ENCODE measurements at places on chromosomes 7 and 10.

DNA sequence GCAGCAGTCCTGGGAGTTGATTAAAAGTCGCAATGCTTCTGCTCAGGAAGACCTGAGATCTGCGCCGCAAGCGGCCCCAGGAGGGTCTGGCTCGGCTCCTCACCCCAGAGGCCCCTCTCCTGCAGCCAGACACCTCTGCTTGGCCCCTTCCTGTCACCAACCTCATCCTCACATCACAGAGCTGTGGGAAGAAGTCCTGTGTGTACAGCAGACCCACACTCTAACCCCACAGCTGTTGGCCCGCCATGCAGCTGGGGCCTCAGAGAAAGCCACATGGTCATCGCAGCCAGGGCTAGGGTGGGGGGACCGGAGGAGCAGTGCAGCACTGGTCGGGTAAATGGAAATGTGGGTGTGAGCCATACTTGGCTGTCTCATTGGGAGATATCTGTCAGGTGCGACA lies 97.7 kb downstream of the RGS10 start:
- no peak for DNase-seq

DNA sequence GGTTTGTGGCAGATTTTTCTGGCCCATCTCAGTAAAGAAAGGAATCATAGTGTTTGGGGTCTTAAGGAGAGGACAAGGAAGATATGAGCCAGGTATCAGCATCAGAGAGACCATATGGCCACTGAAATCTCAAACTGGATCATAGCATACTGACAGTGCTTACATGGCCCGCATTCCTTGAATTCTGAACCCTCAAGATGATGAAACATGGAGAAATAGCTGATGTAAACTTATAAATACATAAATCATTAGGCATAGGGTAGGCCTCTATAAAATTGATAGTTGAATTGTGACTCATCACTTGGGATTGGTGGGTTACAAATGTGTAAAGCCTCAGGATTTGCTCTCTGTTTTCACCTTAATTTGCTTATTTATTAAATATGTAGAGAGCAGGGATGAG lies 688.5 kb downstream of the CNTNAP2 start:
- no peak for DNase-seq

DNA sequence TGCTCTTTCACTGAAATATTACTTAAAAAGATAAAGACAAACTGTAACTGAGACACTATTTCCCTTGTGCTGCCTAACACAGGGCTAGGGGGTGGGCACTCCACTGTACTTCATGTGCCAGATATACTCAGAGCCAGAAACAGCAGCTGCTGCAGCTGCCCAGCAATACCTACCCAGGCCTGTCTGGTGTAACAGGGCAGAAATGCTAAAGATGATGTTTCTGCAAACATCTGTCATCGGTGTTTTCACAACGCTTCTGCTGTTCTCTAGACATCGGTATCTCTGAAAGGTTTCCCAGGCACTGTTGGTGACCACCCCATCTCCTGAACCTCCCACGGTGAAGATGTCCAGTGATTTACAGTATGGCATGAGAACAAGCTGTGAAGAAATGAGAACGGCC lies 42.7 kb downstream of the LAMB1 start:
- DNase-seq, result no peak

DNA sequence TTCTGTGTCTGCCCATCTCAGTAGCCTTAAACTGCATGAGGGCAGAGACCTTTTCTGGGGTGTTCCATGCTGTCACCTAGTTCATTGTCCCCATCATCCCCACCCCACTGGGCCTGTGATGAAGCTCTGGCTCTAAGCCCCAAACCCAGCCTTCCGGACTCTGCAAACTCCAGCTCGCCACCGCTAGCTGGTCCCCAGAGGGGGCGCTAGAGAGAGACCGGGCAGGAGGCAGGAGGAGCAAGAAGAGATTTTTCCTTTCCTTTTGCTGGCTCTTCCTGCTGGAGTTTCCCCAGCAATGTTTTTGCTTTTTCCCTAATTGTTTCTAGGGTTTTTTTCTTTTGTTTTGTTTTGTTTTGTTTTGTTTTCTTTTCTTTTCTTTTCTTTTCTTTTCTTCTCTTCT lies 234.4 kb downstream of the TEX36 start:
- DNase-seq, result peak; percentile 41

- DNase-seq, result no peak
Observed at GRCh38 chr7:136502162-136502561, 366.3 kb upstream of the CHRM2 start.

- DNase-seq, result no peak
Observed at GRCh38 chr7:63521-64021, 128.8 kb upstream of the FAM20C start.

GRCh38 chr7:36013246-36014014 lies 139.6 kb upstream of the EEPD1 start:
- DNase-seq, result no peak

GRCh38 chr7:2182461-2182860 lies 50.3 kb downstream of the MAD1L1 start:
- no peak for DNase-seq

DNA sequence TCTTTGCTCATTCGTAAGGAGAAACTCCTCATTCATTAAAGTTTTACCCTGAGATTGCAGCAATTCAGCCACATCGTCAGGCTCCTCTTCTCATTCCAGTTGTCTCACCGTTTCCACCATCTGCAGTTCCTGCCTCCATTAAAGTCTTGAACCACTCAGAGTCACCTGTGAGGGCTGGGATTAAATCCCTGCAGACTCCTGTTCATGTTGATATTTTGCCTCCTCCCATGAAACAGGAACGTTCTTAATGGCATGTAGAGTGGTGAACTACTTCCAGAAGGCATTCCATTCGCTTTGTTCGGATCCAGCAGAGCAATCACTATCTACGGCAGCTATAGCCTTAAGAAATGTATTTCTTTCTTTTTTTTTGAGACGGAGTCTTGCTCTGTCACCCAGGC lies 96.5 kb upstream of the FAM20C start:
- DNase-seq, result no peak

DNA sequence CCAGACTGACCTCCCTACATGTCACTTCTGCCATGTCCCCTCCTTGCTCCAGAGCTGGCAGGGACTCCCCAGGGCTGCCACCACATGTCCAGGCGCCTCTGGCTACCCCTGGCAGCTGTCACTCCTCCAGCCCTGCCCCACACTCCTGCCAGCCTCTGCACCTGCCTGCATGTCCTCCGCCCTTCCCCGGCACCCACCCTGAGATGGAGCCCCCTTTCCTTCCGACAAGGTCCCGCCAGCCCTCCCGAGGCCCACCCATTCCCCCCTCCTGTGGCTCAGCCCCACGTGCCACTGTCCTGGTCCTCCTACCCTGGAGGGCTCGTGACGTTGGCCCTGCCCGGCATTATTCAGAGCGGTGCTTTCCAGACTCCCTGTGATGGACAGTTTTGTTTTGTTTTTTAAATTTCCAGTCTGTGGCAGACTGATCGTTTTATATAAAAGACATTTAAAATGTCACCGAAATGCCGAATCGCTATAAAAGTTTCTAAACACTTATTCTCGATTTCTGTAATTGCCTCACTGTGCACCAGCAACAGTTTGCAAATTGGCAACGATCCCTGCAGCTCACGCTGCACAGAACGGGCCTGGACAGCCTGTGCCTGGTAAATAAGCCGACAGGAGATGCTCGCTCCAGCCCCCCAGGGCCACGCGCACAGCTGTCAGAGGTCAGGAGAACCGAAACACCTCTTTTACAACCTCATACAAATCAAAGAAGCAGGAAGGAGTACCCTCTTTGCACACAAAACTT lies 111.1 kb upstream of the SH2B2 start:
- no peak for DNase-seq

DNA sequence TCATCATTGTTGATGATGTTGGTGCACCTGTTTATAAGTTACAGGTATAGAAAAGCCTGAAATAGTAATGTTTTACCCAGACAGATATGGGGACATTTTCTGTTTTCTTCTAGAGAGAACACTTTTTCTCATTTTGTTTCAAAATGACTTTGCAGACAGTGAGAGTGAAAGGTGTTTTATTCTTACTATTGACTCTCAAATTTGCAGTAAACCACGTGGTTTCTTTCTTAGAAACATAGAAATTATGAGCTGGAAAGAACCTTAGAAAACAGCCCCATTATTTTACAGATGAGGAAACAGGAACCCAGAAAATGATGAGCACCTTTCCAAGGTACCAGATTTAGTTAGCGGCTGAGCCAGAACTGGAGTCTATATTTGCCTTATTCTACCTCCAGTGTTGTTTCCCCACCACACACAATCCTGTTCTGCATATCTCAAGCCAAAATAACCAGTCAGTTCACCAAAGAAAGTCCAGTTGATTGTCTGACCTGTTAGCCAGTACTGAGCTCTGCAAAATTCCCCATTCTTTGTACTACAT lies 138.9 kb upstream of the AHR start:
- DNase-seq, result no peak

GRCh38 chr7:16755397-16755796 lies 1.8 kb downstream of the TSPAN13 start:
- no peak for DNase-seq

- no peak for DNase-seq
Observed at GRCh38 chr10:89343089-89343767, 15.4 kb downstream of the IFIT3 start.

DNA sequence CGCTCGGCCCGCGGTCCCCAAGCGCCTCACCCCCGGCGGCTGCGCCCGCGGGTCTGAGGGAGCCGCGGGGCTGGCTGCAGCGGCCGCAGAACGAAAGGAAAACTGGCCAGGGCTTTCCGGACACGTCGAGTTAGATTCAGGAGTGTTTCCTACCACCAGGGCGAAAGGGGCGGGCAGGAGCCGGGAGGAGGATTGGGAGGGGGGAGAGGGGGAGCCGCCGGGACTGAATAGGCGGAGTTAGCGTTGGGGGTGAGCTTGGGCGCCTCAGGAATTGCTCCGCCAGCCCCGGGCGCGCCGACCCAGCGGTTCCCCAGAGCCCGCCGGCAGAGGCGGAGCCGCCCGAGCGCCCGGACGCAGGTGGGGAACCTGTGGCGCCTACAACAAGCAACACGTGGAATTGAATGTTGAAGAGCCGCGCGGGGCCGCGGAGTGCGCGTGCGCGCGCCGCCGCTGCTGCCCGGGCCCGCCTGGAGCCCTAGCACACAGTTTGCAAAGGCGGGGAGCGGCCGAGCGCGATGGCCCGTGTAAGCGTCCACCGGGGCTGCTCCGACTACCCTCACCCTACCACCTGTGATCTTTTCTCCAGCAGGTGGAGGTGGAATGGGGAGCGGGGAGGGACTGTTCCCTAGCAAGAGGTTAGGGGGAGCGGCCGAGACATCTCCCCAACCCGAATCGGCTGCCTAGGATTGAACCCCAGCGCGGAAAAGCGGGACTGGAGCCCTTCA lies at the start of gene CADPS2:
Gene CADPS2, minus strand, starts transcription at position 104 of the 725 bp plus-strand sequence. CDS start 123 bp downstream, outside the sequence.
- DNase-seq, result peak; percentile 37

- DNase-seq, result no peak
Observed at GRCh38 chr7:30093420-30093952, 41.3 kb upstream of the MTURN start.

DNA sequence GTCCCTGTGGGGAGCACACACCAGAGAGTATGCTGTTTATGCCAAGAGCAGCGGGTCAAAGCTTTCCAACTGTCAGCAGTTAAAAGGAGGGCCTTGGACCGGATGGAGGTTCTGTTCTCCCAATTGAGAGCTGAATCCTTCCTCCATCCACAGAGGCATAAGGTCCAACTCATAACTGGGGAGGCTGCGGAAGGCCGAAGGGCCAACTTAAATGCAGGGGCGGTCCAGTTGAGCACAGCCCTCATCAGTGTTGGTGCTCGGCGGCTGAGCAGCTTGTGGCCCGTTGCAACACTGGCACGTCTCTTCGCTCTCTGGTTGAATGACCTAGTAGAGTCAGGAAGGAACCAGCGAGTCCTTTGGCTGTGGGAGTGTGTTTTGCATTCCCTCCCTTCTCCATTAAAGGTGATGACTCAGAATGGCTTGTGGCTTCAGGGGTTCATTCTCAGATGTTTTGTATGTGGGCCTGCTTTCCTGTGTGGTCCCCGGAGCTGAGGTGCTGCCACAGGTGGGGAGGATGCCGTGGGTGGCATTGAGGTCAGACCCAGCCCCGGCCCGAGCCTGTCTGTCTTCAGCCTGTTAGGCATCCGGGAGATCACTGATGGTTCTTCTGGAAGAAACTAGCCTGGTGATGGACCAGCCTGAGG lies 44.8 kb upstream of the DMBT1 start:
- no peak for DNase-seq

GRCh38 chr10:132938472-132939339 lies 3.7 kb downstream of the CFAP46 start:
- no peak for DNase-seq

DNA sequence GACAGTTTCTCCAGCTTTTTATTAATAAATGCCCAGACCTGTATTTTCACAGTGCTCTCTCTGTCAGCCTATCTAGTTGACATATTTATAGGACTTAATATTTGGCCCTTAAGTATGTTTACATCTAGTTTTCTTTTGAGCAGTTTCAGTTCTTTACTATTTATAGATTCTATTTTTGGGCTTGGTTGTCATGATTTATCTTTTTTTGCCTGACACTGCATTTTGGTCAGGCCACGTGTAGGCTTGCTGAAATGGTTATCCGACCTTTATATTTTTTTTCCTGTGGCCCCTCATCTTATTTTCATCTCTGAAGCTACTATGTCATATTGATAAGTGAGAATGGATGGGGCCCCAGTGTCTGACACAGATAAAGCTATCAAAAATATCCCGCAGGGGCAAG lies 515.4 kb upstream of the FZD8 start:
- DNase-seq, result no peak

DNA sequence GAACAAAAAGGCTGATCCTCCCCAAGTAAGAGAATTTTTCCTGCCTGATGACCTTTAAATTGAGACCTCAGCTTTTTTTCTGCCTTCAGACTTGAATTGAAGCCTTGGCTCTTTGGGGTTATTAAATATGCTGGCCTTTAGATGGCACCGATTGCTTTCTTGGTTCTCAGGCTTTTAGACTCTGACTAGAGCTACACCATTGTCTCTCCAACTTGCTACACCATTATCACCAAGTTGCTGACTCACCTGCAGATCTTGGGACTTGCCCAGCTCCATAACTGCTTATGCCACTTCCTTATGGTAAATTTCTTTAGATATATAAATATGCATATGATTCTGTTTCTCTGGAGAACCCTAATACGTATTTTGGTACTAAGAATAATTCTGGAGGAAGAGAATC lies 3.1 kb upstream of the ABCA13 start:
- DNase-seq, result no peak

DNA sequence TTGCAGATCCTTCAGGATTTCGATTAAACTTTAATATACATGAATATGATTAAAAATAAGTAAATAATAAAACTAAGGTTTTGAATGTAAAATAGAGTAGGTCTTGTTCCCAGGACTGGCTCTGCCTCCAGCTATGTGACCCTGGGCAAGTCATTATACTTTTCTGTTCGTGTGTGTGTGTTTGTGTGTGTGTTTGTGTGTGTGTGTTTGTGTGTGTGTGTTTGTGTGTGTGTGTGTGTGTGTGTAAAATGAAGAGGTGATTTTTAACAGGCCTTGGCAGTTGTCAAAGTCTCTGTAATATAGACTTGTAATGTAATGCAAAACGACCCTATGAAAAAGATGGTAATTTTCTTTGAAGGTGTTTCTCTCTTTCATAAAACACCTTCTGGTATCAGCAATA lies 79.2 kb downstream of the HGF start:
- DNase-seq, result no peak

DNA sequence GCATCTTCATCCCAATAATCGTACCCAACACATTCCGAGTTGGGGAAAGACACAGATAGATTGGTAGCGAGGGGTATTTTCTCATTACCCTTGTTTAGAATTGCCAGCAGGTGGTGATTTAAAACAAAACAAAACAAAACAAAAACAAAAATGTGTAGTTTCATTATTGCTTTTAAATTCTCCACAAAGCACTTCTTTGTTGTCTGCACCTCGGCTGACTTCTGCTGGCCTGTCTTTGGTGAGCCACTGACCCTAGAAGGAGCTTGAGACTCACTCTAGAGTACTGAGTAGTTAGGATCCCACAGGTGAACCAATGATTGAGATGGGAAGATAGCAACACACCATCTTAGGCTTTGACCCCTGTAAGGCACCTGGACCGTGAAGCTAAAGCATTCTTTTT lies 105.4 kb upstream of the BET1 start:
- no peak for DNase-seq
